Umbilical cord (tissue), 2 donors: ENCODE measurements at places on chromosomes 5 and 9. TPM values are rescaled to one million over a fixed set of nuclear protein-coding genes. Genes with fewer than 3 reads are reported as not detected.

DNA sequence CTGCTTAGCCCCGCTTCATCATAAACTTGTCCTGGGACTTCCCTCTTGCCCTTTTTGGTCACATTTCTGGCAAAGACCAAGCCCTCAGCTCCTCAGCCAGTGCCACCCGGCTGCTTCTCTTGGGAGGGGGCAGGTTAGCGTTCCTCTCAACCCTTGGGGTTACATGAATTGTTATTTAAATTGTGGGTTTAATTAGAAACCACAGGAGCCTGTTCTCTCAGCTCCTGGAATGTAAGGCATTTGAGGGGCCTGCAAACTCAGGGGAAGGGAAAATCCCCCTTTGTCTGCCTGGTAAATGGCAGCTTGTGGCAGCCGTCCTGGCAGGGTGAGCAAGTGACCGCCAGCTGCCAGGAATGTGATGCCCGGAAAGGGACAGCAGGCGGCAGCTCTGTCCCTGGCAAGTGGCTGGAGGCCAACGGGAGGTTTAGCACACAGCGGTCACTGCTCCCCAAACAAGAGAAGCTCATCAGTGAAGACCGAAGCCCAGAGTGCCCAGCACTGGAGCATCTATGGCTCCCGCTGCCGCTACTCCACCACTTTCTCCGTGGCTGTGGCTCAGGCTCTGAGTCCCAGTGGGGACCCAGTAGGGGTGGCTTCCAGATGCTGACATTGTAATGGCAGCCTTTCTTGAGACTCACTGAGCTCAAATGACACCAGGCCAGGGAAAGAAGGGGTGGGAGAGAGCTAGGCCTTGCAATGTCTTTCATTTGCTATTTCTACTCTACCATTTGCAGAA, 51.7 kb downstream of the SHB start:
- DNase-seq, result no peak

DNA sequence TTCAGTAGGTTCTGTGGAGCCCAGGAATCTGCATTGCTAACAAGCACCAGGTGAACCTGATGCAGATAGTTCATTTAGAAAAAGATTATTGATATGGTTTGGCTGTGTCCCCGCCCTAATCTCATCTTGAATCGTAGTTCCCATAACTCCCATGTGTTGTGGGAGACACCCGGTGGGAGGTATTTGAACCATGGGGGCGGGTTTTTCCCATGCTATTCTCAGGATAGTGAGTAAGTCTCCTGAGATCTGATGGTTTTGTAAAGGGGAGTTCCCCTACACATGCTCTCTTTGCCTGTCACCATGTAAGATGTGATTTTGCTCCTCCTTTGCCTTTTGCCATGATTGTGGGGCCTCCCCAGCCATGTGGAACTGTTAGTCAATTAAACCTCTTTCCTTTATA, 212.0 kb downstream of the RAB3C start:
- DNase-seq, result no peak

DNA sequence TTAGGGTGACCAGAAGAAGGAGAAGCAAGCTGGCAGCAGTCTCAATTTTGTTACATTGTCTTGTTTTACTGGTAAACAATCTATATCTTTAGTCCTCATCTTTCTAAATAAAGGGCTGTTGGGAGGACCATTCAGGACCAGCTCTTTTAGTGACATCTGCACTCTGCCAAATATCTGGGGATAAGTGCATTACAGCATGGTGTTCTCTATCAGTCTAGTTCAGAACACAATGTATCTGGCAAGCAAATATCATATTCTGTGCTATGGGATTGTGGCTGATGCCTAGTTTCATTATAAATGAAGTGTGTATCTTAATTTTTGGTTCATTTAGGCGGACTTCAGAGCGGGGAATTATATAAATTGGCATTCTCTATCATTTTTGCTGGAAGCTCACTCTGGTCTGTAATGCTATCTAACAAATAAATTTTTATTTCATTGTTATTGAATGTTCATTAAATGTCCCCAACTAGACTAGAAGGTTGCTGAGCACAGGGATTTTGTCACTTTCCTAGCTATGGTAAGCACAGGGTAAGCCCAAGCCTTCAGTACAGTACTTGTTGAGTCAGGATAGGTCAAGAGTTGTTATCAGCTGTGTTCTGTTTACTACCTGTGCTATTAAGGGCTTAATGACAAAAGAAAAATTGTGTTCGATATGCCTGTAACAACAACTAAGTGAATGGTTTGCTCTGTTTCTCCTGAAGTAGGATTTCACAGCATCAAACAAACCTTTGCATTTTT, 11.9 kb downstream of the WDR31 start:
- no peak for DNase-seq

GRCh38 chr5:73960023-73960422, 334.0 kb downstream of the ARHGEF28 start:
- no peak for DNase-seq

GRCh38 chr5:61311836-61312808, 19.9 kb upstream of the ZSWIM6 start:
- DNase-seq, result peak; percentile 37

- DNase-seq, result peak; percentile 42
Observed at GRCh38 chr5:111756581-111757354, at the start of gene NREP. Gene NREP, minus strand, starts transcription at chr5:111757194. Its CDS starts 1,422 bp downstream, at chr5:111755772.

DNA sequence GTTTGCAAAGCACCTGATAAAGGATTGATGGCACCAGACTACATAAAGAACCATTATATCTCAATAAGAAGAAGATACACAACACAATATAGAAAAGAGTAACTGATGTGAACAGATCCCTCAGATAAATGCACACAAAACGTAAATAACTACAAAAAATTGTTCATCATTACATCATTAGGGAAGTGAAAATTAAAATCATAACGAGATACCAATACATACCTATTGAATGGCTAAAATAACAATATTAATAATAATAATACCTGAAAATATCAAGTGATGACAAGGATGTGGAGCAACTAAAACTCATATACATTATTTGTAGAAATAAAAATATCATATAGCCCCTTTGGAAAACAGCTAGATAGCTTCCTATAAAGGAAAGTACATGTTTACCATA, 469.5 kb downstream of the DMRTA1 start:
- DNase-seq, result no peak

GRCh38 chr5:133444711-133445110, 167.6 kb downstream of the FSTL4 start:
- DNase-seq, result no peak

DNA sequence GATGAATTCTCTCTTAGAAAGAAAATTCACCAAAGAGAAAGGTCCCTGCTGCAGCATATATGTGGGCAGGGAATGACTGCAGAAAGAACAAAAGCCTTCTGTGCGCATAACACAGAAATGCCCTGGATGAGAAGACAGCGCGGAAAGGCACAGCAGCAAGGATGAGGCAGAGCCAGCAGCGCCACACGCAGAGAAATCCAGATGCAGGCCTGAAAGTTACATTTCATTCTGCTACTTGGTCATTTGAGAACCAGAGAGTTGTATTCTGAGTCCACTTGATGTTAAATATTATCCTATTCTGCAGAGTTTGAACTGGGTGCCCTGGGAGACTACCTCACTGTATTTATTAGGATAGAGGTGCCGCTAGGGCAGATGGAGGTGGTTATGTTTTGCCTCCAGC, 68.5 kb downstream of the GLDC start:
- no peak for DNase-seq

DNA sequence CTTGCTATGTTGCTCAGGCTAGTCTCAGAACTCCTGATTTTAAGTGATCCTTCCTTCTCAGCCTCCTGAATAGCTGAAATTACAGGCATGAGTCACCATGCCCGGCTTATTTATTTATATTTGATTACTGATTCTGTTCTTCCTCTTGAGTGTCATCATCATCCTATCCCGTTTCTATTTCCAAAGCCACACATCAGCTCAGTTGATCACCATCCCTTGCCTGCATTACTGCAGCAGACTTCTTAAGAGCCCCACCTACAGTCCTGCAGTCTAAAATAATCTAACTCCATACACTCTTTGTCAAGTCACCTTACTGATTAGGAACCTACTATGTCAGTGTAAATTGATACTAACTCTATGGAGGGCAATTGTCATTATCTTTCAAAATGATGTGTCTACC, 138.9 kb upstream of the RAI14 start:
- no peak for DNase-seq

DNA sequence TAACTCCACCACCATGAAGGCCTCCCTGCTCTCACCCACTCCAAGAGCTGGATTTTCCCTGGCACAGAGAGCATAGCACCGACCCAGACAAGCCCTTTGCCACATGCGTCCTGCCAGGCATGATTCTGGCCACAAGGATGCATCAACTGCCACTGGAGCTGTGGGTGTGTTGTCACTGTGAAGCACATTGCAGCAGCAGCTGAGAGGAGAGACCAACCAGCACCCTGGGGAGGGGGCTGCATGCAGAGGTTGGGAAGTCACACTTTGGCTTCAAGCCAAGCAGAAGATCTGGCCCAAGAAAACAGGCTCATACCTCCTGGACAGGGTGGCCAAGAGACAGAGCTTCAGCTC, 22.6 kb upstream of the PTGES start:
- DNase-seq, result no peak

DNA sequence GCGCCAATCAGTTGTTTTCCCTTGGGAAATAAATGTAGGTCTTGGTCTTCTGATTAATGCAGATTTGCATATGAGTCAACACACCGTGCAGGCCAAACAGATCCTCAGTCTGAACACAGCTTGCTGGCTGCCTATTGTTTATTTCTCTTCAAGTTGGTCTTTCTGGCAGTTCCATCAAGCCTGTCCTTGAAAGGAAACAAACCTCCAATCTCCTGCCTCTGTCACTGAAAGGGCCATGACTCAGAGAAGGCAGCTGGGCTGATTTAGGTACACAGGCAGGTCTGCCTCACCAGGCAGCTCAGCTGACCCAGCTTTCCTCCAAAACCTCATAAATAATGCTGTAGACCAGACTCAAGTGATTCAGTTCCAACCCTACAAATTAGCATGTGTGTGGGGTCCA, 175.9 kb downstream of the MAN2A1 start:
- peak; percentile 39 for DNase-seq

DNA sequence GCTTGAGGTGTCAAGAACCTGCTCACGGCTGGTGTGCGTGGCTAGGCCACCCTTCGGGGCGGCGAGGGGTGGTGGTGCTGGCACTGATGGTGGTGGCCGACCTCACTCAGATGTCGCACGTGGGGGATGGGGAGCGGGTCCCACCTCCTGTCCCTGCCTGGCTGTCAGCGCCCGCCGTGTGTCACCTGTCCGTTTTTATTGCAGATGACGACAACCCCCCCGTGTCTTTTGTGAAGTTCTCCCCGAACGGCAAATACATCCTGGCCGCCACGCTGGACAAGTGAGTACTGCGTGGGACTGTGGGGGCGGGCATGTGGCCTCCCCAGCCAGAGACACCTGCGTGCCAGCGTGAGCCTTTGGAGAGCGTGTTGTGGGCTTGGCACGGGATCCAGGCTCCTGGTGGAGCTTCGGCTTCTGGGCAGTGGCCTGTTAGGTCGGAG, 10.1 kb downstream of the RNU6ATAC start:
- DNase-seq, result no peak

GPR151 gene
- 1.2 TPM for total RNA-seq

GAPT gene
- 11.8 TPM for total RNA-seq

CCDC180 gene
- 13.0 TPM for total RNA-seq

PSMD5 gene
- 57.8 TPM for total RNA-seq

ADAMTS16 gene
- total RNA-seq, result 7.2 TPM

ADAMTS13 gene
- 2.2 TPM for total RNA-seq

C5orf52 gene
- total RNA-seq, result not detected

CD180 gene
- total RNA-seq, result 1.2 TPM

SMIM32 gene
- not detected for total RNA-seq

PCDHAC1 gene
- 2.9 TPM for total RNA-seq

STK10 gene
- 8.2 TPM for total RNA-seq

MSX2 gene
- total RNA-seq, result 8.2 TPM

PCDHB7 gene
- 3.6 TPM for total RNA-seq

PCDHGA4 gene
- total RNA-seq, result 6.0 TPM
